ENCODE measurements at places on chromosomes 7 and 10. TPM values are rescaled to one million over a fixed set of nuclear protein-coding genes. Genes with fewer than 3 reads are reported as not detected.
A peak's percentile ranks its signal among the peaks of the same experiment; 100 is the strongest.

The IL6 gene
- 0.68 TPM for polyA plus RNA-seq

The SPDYE1 gene
- not detected for polyA plus RNA-seq

The SLC18A3 gene
- 0.47 TPM for polyA plus RNA-seq

The CFAP43 gene
- 3.5 TPM for polyA plus RNA-seq

The ITGB1 gene
- polyA plus RNA-seq = 44.0 TPM

The PTN gene
- polyA plus RNA-seq = 0.46 TPM

The RALA gene
- 7.9 TPM for polyA plus RNA-seq

The RNF133 gene
- polyA plus RNA-seq = 0.07 TPM

The MEIG1 gene
- polyA plus RNA-seq = 1.5 TPM

The GJD4 gene
- polyA plus RNA-seq = 0.11 TPM

The SPDYE16 gene
- 0.61 TPM for polyA plus RNA-seq

The IGFBP1 gene
- polyA plus RNA-seq = 0.12 TPM

The ABCB4 gene
- polyA plus RNA-seq = 0.11 TPM

The ARHGEF5 gene
- 8.4 TPM for polyA plus RNA-seq

The TCAF2 gene
- 6.3 TPM for polyA plus RNA-seq

- no peak for DNase-seq
Observed at GRCh38 chr7:123916240-123916724, 8.8 kb upstream of the SPAM1 start.

DNA sequence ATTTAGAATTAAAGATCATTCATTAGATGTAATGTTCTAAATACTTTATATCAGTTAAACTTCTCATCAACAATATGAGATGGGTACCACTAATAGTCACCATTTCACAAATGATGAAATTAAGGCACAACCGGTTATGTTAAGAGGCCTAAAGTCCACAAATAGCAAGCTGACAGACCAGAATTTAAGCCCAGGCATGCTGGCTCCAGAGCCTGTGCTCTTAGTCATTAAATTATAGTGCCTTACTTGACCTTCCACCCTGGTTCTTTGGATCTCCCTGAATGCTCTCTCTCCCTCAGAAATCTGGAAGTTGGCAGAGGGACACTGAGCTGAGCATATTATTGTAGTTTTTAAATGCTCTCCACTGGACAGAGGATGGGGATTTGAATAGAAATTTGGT is 3.6 kb downstream of the LIPN start:
- DNase-seq = no peak

DNA sequence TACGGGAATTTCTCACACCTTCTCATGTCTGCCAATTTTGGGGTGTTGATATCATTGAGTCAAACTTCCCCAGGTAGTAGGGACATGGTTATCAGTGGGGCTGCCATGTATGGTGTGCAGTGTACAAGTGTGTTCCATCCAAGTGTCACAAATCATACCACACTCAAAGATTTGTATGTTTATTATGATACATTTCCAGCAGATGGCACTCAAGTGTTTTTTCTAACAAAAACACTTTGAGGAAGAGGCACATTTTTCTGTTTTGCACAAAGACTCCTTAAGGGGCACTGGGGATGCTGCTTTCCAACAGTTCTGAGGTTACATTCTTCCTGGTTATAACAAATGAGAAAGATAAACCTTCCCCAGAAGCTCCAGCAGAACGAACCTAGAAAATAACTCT is 414.5 kb downstream of the REEP3 start:
- DNase-seq = no peak

- peak; percentile 10 for DNase-seq
Observed at GRCh38 chr10:102241032-102241443, 274 bp downstream of the PITX3 start.

GRCh38 chr10:124019886-124020797 is 73.3 kb downstream of the CHST15 start:
- DNase-seq = peak; percentile 28

DNA sequence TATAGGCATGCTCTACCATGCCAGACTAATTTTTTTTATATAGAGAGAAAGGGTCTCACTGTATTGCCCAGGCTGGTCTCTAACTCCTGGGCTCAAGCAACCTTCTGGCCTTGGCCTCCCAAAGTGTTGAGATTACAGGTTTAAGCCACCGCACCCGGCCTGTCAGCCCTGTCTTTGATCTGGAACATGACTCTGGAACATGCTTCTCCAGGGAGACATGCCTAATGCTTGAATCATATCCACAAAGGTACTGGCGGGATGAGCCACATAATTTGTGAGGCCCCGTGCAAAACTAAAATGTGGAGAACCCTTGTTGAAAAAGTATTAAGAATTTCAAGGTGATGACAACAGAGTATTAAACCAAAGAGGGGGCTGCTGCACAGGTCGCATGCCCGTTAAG is 282.8 kb downstream of the ARHGAP12 start:
- DNase-seq = no peak

DNA sequence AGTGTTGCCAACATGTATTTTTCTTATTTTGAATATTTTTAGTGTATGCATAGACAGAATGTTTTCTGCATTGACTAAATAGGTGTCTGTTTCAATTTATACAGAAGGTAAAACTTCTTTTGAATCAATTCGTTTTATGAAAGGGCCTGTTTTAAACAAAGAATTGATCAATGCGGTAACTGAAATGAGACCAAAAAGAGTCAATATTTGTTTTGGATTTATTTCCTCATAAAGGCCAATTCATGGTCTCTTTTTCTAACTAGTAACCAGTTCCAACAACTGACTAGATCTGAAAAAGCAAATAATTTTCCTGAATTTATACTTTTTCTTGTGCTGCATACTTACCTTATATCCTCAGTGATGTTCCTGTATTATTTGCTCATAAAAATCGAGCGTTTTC is 320.5 kb downstream of the DGKB start:
- no peak for DNase-seq

DNA sequence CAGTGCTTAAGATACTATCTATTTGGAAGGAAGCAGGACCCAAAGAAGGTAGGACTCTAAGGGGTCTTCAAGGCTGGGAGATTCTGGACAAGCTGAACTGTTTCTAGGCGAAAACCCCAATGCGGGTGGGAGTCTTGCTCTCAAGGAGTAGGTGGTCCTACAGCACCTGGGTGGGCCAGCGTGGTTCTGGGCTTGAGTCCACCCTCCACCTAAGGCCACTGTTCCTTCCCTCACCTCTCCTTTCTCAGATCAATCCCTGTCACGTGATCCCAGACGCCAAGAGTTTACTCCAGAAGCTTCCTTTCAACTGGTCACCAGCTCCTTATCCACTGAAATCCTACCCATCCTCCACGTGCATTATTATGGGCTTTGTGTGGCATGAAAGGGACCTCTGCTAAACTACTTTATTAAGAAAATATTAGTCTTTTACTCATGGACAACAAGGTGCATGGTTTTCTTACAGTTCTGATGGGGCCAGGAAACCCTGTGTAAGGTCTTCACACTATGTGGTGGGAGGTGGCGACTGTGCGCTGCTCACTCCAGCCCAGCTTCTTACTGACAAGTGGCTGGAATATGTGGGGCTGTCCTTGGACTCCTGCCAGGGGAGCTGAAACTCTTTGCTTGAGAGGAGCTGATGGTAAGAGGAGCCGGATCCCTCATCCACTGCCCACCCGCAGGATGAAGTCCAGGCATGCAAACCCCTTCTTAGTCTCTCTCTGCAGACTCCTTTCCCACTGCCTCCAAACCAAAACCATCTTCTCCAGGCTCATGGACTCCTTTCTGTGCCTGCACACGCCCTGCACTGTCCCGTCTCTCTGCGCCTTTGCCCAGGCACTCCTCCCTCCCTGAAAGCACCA is 1.6 kb downstream of the ZNF746 start:
- peak; percentile 42 for DNase-seq

DNA sequence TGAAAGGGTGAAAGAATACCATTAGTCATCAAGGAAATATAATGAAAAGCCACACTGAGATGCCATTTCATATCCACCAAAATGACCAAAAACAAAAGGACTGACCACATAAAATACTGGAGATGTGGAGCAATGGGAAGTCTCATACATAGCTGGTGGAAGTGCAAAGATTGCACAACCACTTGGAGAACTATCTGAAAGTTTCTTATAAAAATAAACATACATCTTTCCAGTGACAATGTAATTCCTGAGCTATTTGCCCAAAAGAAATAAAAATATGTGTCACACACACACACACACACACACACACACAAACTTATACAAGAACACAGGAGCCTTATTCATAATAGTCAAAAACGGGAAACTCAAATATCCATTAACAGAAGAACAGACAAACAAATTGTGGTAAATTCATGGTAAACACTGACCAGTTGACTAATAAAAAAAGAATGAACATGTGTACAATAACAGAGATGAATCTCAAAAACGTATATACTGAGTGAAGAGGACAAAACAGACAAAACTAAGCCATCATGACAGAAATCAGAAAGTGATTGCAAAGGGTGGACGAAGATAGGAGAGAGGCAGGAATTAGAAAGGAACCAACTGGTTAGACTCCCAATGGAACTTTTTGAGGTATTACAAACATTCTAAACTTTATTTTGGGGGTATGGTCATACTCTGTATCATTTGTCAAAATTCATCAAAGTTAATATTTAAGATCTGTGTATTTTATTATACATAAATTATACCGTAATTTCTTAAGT is 21.5 kb downstream of the WASL start:
- no peak for DNase-seq

- no peak for DNase-seq
Observed at GRCh38 chr10:54656643-54657042, 144.4 kb downstream of the PCDH15 start.

- no peak for DNase-seq
Observed at GRCh38 chr10:23499372-23500132, 60.7 kb downstream of the OTUD1 start.

GRCh38 chr10:12471135-12471534 is 121.8 kb downstream of the CAMK1D start:
- peak; percentile 53 for DNase-seq

DNA sequence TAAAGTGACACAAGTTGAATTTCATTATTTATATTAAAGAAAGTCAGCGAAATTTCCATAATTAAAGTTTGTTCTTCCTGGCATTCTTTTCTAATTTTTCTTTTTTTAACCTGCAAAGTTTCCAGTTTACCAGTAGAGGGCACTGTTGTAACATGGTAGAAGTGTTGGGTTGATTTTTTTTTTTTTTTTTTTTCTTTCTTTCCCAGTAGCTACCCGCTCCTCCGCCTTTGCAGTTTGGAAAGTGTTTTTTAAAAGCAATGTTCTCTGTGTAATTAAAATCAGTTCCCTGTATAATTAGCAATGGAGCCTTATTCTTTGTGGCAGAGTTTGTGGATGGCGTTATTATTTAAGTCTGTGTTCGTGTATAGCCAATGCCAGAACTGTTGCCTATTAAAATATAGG is 53.7 kb downstream of the TAF3 start:
- no peak for DNase-seq

- DNase-seq = no peak
Observed at GRCh38 chr7:157621131-157621681, 284.4 kb downstream of the DNAJB6 start.

DNA sequence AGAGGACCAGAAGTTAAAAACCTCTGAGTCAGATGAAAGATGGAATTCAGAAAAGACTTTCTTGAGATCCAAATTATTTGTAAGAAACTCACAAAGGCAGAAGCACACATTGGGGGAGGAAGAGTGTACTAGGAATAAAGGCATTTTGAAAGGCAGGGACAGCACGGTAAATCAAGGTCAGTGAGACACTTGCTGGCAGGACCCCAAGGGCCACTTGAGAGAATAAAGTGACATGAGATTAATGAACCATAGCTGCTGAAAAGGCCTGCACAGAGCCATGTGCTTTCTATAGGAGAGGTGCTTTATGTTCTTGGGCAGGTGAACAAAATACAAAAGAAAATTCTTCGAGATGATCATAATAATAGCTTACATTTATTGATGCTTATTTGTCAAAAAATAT is 929.9 kb upstream of the MBL2 start:
- no peak for DNase-seq

- DNase-seq = no peak
Observed at GRCh38 chr10:5188358-5188757, 3.4 kb upstream of the AKR1C8 start.

- DNase-seq = no peak
Observed at GRCh38 chr7:76220185-76221057, 18.7 kb downstream of the SRRM3 start.

GRCh38 chr7:36871863-36872262 is 147.6 kb upstream of the AOAH start:
- no peak for DNase-seq

- DNase-seq = no peak
Observed at GRCh38 chr10:132245056-132245455, 58.3 kb downstream of the DPYSL4 start.

DNA sequence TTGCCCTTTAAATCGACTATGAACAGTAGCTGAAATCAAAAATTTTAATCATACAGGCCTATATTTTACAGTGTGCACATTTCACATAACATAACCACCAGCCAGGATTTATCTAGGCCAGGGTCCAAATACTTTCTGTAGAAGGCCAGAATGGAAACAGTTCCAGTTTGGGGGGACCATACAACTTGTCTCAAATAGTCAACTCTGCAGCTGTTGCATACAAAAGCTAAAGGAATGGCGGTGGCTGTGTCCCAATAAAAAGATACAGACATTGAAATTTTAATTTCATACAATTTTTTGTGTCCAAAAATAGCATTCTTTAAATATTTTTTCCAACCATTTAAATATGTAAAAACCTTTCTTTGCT is 742 bp upstream of the TYSND1 start:
- DNase-seq = no peak

DNA sequence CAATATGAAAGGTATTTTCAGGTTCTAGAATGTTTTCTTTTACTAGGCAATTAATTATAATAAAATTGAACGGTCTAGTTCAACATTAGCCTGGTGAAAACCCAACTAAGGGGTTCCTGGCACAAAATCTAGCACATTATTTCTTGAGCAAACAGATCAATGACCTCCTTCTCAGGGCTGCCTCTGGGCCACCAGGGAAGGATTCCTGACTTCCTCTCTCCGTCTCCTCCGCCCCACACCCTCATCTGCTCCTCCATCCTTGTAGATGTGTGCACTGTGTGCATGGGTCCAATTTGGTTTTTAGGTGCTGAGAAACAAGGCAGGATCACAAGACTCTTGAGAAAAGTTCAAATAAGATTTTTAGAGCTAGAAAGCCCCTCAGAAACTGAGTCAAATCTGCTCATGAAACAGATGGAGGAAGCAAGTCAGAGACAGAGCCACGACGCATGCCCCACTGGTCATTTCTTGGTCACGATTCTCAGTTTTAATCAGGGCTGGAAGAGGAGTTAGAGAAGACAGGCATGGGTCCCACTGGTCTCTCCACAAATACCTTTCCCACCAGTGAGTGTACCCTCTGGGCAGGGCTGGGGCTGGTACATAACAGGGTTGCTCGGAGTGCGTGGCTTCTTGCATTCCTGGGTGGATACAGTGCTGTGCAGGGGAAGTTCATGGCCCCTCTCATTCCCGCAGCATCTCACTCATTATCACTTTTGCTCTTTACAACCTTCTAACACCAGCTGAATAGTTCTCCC is 3.8 kb downstream of the TRPV6 start:
- DNase-seq = peak; percentile 31

GRCh38 chr10:72695496-72695895 is 3.6 kb downstream of the MCU start:
- DNase-seq = no peak

DNA sequence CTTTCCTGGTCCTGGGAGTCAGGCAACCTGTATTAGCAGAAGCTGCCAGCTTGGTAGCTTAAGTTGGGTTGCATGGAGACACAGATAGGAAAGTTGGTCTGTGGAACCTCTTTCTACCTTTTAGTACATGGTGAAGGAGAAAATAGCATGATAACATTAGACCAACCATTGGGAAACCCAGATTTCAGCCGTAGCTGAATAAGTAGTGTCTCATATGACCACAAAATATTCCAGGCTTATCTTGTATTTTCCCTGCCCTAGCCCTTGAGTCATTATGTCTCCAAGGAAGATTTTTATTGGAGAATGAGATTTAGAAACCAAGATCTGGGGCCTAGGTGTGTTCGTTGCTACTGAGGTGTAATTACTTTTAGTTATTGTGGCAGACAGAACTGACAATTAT is 67.2 kb downstream of the CCSER2 start:
- no peak for DNase-seq

Measured in pancreas (tissue), 10 donors.